KG1 (cell line): ENCODE measurements at places on chromosomes 7 and 10.

- DNase-seq: no peak
Measured at GRCh38 chr10:12684784-12685183, 316.7 kb downstream of the CCDC3 start.

GRCh38 chr10:112448888-112449287 lies 1.9 kb downstream of the VTI1A start:
- DNase-seq: no peak

DNA sequence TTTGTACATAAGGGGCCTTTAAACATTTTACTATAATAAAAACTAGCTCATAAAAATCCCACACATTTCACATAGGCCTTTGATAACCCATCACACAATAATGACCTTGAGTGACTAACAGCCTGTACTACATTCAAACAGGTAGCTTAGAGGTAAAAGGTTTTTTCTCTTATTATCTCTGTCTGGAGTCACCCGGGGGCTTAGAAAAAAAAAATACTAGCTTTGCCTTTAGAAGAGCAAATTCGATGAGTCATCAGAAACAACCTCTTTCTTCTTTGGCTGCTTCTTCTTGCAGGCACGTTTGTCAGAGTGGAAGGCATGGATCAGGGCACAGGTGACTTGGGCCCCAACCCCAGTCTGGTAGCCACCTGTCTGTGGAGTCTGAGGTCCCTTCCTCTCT lies 43.4 kb upstream of the ADO start:
- peak; percentile 2 for DNase-seq

- DNase-seq: peak; percentile 45
Measured at GRCh38 chr10:12707461-12708185, 293.9 kb downstream of the CCDC3 start.

GRCh38 chr7:115933471-115933870 lies 97.1 kb downstream of the TFEC start:
- DNase-seq: no peak

DNA sequence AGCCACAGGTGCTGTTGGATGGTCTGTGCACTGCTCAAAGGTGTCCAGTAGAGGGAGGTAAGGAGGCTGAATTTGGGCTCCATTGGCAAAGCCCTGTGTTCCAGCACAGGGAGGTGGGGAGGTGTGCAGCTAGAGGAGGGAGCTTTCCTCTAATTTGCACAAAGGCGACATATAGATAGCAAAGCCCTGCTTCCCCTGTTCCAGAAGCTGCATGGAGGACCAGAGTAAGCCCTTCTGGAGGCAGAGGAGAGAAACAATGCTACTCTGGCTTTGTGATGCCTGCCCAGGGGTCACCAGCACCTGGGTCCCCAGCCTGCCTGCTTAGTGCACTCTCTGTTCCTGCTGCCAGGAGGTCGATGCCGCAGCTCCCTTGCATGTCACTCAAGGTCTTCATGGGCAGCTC lies 3.4 kb upstream of the ARHGAP22 start:
- DNase-seq: no peak

- DNase-seq: no peak
Measured at GRCh38 chr10:124977648-124978375, 35.9 kb downstream of the ZRANB1 start.

DNA sequence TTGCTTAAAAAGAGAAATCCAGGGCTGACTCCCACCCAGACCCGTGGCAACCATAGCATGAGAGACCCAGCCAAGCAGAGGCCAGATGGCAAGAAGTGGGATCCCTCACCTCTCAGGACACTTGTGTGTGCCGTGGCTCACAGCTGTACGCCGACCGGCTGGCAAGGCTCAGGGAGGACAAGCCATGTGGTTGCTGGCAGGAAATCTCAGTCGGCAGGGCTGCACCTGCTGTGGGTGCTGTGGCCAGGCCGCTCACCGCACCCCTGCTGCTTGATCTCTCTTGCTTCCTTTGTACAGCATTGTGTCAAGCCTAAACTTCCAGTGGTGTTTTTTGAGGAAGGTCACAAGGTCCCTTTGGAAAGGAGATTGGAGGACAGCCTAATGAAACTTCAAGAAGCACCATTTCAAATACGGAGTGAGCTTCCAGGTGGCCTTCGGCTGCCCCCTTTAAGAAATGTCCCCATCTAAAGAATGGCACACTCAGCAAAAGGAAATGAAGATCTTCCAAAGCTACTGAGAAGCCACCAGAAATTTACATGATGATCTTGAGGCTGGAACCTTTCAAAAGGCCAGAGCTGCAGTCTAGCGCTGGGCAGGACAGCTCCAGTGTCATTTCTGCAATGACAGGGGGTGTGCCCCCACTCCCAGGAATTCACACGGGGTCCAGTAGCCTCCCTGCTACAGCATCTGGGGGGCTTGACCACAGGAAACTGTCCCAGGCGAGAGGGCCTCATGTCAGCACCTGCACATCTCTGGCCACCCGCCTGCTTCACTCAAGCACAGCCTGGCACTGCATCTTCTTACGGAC lies 409.0 kb upstream of the MGMT start:
- DNase-seq: peak; percentile 7

DNA sequence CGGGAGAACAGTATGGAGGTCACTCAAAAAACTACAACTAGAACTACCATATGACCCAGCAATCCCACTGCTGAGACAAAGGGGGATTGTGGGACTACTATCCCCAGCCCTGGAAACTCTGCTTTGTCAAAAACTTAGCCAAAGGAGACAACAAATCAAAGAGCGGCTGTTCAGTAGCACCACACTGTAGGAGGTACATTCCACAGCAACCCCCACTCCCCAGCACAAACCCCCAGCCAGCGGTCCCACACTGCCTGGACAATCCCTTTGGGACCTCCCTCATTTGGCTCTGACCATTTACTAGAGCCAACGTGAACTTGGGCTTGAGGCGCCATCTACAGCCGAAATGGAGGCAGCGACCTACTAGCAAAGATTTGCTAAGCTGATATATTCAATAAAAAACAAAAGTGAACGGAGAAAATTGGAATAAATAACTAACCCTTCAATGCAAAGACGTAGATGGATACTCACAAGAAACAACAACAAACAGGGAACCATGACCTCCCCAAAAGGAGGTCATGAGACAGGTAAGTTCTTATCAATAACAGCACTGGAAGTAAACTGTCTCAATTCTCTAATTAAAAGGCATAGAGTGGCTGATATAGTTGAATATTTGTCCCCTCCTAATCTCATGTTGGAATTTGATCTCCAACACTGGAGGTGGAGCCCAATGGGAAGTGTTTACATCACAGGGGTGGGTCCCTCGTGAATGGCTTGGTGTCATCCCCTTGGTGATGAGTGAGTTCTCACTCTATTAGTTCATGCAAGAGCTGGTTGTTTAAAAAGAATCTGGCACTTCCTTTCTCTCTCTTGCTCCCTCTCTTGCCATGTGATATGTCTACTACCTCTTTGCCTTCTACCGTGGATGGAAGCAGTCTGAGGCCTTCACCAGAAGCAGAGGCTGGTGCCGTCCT lies 119.0 kb upstream of the KCNMA1 start:
- no peak for DNase-seq

DNA sequence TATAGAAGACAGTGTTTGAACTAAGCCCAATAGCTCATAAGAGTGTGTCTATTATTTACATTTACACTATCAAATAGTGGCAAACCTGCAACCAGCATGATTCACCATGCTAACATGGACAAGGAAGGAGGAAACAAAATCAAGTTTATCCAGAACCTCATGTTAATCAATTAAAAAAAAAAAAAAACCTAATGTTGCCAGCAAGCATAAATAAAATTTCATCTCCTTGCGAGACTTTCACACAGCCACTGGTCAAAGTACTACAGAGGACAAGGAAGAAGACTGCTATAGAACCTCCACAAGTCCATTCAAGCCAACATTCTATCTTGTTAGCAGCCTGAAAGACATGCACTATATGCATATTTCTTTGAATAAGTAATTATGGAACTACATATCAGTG lies 9.7 kb downstream of the TM9SF3 start:
- DNase-seq: no peak

GRCh38 chr7:77438131-77438530 lies 22.0 kb upstream of the GSAP start:
- no peak for DNase-seq

- DNase-seq: no peak
Measured at GRCh38 chr7:45683556-45684148, 109.5 kb downstream of the ADCY1 start.

DNA sequence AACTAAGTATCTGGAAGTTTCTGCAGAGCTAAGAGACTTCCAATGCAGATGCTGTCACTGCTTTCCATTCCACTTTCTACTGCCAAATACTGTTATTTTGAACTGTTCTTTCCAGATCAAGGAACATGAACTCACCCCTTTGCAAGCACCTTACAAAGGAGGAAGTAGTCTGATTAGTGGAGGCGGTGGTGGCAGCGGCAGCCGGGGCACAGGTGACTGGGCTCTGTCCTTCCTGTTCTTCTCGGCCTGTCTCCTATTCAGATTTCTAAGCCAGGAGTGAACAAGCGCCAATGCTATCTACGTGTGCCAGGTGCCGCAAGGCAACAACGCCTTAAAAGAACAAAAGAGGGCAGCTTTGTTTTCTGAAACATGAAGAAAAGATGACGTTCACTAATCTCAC lies 44.9 kb downstream of the BEND7 start:
- DNase-seq: no peak

DNA sequence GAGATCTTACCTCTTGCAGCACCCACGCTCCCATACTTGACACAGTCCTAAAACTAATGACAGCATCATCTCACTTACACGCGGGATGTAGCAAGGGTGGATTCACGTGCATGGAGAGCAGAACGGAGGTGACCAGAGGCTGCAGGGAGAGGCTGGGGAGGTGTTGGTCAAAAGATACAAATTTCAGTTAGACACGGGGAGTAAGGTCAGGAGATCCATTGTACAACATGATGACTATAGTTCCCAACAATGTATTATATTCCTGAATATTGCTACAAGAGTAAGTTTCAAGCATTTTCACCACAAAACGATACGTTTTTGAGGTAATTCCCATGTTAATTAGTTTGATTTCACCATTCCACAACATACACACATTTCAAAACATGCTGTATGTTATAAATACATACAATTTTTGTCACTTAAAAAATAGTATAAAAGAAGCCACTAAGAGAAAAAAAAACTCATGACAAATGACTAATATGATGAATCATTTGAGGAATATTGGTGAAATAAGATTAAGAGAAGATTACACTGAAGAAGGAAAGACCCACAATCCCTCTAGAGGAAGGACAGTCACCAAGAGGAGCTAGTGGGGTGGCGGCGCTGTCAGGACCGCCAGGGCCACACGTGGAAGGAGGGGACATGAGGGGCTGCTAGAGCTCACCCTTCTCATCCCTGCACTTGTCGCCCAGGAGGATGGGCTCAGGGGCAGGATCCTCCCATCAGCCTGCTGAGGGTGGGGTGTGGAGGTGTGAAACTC lies 49.4 kb upstream of the EGFR start:
- no peak for DNase-seq
